Activated CD4-positive, alpha-beta T cell treated with anti-CD3 and anti-CD28 coated beads, Interleukin-2, amount 50 U/mL, for 48 hours (primary cell): ENCODE measurements at places on chromosomes 3 and 15.

GRCh38 chr3:155870945-155871745 lies 695 bp downstream of the GMPS start:
- DNase-seq, result peak; percentile 63

GRCh38 chr3:131786386-131786785 lies 248.4 kb downstream of the CPNE4 start:
- DNase-seq, result no peak

DNA sequence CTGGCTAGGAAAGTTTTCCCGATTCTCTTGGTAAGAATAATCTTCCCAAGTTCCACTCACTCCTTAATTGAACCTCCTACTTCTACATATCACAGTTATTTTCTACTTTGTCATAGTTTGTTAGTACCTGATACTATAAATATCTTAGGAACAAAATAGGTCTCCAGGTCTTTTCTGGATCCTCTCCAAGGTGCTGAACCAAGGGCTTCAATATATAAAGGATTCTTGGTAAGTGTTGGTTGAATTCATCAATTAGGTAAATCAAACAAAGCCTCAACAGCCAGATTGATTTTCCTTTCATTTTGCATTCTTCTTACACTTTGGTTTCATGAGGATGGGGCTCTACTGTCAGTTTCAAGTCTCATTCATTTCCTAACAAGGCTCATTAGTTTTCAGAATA lies 27.6 kb upstream of the RTP4 start:
- DNase-seq, result no peak

GRCh38 chr3:138593488-138594149 lies 441 bp downstream of the CEP70 start:
- no peak for DNase-seq

DNA sequence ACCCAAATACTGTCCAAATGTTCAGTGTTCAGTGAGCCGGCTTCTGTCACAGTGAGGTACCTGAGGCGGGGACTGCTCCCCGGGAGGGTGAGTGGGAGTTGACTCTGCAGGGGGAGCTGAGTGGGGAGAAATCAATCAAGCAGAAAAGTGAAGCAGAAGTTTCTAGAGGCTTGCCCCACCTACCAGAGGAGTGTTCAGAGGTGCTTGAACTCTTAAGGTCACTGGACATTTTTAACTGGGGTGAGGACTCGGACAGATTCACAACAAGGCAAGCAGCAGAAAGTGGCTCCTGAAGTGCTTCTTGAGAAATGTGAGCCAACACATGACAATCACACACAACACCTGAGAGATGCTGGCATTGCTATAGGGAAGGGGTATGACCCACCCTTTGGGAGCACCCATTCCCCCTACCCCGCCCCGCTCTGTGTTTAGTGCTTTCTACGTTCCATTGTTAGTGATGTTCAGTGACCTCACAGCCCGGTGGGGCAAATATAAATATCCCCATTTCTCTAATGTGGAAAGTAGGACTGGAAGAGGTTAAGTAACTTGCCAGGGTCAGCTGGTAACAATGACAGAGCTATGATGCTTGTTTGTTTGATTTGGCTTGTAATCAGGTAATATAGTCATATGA lies 48.6 kb upstream of the AKAP13 start:
- DNase-seq, result no peak

DNA sequence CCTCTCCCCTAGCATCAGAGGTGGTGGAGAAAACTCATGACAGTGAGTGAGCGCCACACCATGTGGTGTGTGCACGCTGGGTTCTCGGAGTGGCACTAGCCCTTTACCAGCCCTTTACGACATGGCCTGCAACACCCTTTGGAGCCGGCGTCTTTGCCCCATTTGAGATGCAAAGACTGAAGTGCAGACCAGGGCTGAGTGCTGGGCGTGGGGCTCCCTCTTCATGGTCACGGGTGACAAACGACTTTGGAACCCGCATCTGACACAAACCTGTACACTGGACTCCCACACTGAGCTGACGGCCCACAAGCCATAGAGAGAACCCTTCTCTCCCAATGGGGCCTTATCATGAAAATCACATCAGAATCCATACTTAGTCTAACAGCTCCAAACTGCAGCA lies 76.8 kb upstream of the ALDH1L1 start:
- no peak for DNase-seq

GRCh38 chr3:47097864-47098263 lies 66.0 kb downstream of the SETD2 start:
- no peak for DNase-seq

DNA sequence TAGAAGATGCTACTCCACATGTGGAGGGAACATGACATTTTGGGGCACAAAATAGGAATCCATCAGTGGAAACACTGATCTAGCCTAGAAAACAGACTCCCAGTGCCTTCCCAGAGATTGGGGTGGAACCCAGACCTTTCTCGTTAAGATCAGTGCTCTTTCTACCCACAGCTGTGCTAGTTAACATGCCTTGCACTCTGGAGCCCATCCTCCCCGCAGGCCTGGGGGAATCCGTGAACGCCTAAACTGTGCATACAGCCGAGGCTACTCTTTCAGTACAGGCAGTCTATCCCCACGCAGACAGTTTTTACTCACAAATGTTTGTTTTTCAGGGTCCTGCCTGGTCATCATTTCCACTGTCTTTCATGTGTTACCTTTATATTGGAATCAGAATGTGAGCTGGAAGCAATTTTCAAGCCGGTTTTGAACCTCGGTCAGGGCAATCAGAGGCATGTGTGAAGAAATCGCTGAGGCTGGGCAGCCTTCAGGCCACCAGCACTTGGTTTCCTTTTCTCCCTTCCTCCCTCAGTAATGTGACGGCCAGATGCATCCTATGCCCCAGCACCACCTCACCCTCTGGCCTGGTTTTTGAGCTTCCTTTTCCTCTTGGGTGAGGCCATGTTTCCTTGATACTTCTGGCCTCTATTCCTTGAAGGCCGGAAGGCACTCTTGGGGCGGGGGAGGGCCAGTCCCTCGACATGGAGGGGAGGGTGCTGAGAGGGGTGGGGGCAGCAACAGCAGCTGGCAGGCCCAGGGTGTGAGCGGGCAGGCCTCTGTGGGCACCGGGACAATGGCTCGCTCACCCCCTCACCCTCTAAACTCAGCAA lies 123.6 kb upstream of the GALNT15 start:
- no peak for DNase-seq

DNA sequence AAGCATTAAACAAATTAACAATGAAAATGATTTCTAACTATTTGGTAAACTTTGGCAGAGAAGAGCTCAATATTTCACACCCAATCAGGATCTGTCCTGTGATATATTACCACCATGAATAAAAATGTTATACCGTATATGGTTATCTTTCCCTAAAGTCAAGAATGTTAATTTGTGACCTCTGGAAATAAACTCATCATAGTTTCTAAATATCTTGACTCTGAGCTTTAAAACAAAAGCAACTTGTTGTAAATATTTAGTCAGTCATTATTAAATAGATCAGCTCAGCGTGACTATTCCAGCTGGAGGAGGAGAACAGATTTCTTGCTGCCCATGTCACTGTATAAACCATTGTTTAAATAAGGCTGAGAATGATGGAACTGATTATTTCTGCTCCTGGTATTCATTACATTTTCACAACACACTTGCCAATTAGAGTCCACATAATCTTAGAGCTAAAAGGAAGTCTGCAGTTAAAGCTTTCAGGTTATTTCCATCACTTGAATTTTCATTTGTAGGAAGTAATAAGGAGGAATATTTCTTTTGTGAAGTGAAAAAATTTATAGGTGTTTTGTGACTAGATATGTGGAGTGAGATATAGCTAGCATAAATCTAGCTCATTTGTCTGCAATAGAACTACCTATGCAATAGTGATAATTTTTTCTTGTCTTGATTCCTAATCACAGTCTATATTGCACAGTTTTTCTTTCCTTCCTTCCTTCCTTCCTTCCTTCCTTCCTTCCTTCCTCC lies 106.5 kb upstream of the P2RY1 start:
- DNase-seq, result no peak

- DNase-seq, result no peak
Observed at GRCh38 chr15:98427321-98427720, 221.0 kb upstream of the IGF1R start.

DNA sequence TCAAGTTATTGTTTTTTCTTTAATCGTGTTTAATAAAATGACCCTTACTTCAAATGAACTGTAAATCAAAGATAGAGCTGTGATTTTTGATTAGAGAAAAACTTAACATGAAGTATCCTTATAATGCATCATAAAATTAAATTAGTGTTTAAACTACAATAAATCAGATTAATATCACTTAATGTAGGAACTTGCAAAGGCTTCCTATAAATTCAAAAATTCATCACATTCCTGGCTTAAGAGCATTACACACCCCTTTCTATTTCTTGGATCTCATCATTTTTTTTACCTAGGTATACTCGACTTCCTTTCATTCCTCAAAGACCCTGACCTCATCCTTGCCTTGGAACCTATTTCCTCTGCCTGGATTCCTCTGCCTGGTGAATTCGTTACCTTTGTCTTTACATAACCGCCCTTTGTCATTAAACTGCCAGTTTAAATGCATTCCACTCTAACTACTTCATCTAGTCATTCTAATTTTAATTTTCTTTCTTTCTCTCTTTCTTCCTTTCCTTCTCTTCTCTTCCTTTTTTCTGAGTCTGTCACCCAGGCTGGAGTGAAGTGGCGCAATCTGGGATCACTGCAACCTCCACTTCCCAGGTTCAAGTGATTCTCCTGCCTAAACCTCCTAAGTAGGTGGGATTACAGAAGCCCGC lies 1244.5 kb downstream of the OTOL1 start:
- DNase-seq, result no peak

GRCh38 chr15:93060336-93061248 lies 28.4 kb downstream of the RGMA start:
- DNase-seq, result no peak

DNA sequence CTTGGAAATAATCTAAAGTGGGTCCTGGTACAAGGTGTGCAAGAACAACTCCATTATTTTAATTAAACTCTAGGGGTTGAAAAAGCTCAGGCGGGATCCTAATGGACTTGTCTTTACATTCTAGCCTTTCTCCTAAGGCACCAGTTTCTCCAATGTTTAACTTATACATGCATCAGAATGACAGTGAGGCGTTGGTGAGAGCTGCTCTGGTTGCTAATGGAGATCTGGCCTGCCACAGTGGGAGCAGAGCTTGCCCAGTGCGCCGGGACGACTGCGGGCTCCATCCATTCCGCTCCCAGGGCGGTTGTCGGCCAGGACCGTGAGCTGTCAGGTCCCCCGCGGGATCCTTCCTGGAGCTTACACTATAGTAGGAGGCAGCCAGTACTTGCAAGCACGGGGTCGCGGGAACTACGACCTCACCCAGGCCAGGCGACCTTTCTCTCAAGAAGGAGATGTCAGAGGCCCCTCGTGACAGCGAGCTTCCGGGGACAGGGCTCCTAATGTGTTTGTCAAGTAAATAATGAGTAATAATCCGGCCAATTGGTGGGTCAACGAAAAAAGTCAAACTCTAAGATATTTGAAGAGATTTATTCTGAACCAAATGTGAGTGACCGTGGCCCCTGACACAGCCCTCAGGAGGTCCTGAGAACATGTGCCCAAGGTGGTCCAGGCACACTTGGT lies 991 bp upstream of the HIGD1A start:
- DNase-seq, result no peak

DNA sequence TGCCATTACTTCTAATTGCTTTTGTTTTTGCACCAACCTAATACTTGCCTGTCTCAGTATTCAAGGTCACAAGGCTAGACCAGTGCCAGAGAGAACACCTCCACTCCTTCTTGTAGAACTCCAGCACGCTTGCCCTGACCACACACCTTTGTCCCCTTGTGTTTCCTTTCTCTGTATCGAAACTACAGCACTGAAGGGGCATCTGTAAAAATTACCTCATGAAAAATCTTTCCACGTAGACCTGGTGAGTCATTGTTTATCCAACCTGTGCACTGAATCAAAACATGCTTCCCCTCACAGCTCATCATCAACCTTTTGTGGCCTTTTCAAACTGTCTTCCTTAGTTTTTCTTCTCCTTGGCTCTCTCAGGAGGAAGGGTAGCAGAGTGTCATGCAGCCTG lies 259.5 kb downstream of the THRB start:
- DNase-seq, result no peak

- no peak for DNase-seq
Observed at GRCh38 chr15:96365781-96366525, 35.5 kb downstream of the NR2F2 start.

GRCh38 chr3:62145086-62145757 lies 228.1 kb downstream of the FEZF2 start:
- no peak for DNase-seq

DNA sequence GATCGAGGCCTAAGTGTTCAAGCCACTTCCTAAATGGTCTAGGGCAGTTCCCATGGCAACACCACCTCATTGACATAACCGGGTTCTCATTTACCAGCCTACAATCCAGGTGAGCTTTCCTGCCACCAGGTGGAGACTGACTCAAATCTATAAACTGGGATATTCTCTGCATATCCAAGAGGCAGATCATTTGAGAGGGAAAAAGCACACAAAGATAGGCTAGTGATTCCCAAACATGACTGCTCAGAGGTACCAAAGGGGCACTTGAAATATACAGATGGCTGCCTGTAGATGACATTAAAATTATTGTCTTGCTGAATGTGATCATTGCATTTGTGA lies 141.3 kb upstream of the PROK2 start:
- DNase-seq, result no peak

DNA sequence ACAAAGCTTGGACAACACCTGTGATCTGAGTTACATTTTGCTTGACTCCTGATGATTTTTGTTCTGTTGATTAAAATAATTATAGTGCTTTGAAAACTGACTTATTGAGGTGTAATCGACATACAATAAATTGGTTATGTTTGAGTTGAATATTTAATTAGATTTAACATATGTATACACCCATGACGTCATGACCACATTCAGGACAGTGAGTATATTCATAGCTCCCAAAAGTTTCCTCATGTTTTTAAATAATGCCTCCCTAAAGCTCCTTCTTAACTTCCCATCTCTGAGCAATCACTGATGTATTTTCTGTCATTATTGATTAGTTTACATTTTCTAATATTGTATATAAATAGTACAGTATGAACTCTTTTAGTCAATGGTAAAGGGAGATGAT lies 801.2 kb downstream of the PDCD6IP start:
- no peak for DNase-seq

DNA sequence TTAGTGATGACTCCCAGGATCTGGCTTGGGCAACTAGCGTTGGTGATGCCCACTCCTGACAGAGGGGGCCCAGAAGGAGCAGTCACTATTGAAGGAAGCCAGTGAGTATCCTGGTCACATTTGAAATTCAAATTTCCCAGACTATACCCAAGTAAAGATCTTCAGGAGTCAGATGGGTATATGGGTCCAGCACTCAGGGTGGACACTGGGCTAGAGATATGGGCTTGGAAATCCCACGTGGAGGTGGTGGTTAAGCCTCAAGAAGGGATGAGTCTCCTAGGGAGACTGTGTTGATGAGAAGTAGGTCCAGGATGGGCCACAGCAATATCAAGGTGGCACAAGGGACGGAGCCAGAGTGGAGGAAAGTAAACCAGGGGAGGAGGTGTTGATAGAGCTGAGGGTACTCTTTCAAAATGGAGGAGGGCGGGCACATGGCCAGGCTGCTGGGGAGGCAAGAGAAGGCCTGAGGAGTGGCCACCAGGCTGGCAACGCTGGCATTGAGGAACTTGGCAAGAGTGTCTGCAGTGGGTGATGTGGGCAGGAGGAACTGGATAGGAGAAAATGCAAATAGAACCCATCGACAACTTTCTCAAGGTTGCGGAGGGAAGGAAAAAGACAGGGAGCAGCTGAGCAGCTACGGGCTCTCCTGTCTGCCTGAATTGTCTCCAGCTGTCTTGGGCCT lies 3.7 kb upstream of the SLCO2A1 start:
- DNase-seq, result no peak

GRCh38 chr3:6737630-6738029 lies 123.3 kb upstream of the GRM7 start:
- DNase-seq, result no peak
